ENCODE measurements at places on chromosomes 11 and 22.
A peak's percentile ranks its signal among the peaks of the same experiment; 100 is the strongest.

GRCh38 chr11:120180551-120181232 is 30.1 kb upstream of the OAF start:
- peak; percentile 79 for DNase-seq

- DNase-seq = peak; percentile 70
These were observed 5.9 kb downstream of the PHOX2A start for GRCh38 chr11:72238040-72238450.

DNA sequence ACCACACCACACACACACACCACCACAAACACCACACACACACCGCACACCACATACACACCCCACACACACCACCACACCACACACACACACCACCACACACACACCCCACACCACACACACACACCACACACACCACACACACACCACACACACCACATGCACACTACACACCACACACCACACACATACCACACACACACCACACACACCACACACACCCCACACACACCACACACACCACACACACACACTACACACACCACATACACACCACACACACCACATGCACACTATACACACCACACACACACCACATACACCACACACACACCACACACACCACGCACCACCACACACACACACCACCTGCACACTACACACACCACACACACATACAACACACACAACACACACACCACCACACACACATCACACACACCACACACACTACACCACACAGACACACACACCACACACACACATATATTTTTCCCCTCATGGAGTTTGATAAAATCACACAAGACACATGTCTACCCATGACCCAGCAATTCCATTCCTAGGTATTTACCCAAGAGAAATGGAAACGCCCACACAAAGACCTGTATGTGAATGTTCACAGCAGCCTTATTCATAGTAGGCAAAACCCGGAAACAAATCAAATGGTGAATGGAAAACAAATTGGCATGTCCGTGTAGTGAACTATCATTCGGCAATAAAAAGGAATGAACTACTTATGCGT is 14.3 kb downstream of the CD5 start:
- no peak for DNase-seq

DNA sequence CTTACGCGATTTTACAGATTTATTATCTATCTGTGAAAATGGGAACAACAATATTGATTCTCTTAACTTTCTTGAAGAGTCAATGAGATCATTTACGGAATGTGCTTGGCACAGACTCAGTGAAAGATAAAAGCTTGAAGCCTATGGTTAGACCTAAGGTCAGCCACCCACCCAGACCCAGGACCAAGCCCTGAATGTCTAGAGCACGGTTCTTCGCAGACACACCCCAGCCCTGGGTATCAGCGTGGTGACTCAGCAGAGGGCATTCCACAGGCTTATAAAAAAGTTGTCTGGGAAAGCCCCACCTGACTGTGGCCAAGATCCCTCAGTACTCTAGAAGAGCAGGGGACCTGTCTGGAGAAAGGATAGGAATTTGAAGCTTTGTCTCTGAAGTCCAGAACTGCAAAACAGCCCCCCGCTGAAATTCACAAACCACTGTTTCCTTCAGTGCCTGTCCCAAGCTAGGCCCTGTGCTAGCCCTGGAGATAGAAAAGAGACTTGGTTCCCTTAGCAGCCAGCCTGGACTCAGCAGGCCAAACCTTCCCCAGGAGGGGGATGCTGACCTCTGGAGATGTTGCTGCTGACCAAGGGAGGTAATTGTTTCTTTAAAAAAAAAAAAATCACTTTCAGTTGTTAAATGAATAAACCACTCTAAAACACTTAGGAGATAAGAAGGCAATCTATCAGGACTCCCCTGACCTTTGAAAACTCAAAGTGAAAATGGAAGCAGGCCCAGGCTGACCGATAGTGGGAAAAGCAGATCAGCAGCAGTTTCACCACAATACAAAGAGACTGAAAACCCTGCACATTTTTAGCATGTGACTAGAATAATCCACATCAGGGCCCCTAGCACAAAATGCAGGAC is 114.0 kb downstream of the ABTB2 start:
- DNase-seq = peak; percentile 65

DNA sequence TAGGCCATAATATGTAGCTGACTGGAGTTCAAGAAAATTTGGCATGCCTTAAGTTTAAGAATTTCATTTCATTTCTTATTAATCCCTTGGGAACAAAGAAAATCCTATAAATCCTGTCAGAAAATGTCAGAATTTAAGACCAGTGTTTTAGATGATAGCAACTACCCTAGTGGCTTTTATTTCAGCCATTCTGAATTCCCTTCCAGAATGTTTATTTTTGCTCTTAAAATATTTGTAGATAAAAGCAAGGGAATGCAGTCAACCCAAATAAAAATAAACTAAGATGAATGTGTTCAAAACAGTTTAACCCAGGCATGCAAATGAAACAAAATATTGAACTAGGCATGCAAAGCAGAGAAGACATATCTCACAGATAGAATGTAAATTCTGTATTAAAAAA is 356.9 kb upstream of the LRRC4C start:
- DNase-seq = no peak

DNA sequence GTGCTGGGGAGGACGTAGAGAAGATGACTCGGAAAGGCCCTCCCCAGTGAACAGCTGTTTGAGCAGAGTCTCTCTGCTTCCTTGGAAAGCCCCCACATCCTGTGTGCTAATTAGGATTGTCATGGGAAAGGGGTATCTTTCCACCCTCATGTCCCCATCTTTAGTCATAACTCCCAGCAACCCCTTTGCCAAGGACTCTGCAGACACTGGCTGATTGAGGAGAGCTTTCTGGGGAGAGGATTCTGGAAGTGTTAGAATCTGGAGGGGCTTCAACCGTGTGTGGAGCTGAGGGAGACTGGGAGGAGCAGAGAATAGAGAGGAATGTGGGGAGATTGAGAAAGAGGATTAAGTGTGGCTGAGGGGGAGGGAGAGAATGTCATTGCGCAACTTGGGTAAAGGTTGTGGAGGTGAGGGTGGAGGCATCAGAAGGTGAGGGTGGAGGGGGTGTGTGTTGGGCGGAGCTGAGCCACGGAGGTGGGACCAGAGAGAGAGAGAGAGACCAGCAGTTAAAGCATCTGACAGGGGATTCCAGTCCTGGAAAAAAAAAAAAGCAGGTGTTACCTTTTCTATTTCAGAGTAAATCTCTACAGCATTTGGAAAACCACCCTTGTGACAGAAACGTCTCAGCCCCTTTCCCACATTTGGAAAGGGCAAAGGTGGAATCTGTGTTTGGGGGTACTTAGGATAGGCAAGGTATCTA is 2.2 kb downstream of the DTX4 start:
- peak; percentile 30 for DNase-seq

DNA sequence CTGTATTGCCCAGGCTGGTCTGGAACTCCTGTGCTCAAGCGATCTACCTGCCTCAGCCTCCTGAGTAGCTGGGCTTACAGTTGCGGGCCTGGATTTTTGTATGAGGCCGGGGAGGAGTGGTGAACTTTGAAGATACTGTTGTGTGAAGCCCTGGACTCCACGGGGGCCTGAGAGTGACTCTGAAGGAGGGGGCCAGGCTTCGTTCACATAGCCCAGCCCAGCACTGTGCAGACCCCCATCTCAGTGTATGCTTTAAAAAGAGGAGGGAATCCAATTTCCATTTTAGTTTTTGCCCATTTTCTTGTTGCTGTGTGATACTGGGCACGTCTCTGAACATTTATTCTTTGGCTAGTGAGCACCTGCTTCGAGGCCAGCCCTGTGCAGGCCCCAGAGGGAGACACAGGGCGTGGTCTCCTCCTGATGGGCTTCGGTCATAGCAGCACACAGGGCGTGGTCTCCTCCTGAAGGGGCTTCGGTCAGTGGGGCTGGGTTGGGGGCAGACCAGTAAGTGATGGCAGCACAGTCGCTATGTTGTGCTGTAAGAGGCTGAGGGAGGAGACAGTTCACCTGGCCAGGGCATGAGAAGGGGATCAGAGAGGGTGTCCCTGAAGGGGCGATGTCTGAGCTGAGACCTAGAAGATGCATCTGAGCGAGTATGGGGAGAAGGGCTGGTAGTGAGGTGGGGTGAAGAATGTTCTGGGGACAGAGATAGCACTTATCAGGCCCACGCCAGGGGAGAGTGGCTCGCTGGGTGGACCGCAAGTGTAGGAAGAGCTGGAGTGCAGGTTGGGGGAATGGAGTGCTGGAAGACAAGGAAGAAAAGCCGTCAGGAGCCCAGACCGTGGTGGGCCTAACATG is 14.0 kb downstream of the SAMM50 start:
- DNase-seq = no peak

- DNase-seq = peak; percentile 39
These were observed 47.2 kb downstream of the CHRDL2 start for GRCh38 chr11:74683941-74684481.

- DNase-seq = no peak
These were observed 2.2 kb downstream of the SULT4A1 start for GRCh38 chr22:43860126-43860525.

DNA sequence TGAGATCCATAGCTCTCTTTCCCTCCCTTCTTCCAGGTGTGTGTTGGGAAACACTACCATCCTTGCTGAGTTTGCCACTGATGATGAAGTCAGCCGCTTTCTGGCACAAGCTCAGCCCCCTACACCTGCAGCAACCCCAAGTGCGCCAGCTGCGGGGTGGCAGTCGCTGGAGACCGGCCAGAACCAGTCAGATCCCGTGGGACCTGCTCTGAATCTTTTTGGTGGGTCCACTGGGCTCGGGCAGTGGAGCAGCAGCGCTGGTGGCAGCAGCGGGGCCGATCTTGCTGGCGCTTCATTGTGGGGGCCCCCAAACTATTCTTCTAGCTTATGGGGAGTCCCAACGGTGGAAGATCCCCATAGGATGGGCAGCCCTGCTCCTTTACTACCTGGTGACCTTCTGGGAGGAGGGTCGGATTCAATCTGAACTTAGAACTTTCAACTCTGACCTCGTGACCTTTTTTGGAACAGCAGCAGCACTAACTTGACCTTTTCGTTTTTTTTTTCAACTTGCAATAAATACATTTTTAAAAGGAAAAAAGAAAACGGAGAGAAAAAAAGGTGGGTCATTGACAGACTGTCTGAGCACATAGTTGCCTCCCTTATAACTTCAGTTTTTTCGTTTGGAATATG is 23.4 kb upstream of the ADSL start:
- no peak for DNase-seq

DNA sequence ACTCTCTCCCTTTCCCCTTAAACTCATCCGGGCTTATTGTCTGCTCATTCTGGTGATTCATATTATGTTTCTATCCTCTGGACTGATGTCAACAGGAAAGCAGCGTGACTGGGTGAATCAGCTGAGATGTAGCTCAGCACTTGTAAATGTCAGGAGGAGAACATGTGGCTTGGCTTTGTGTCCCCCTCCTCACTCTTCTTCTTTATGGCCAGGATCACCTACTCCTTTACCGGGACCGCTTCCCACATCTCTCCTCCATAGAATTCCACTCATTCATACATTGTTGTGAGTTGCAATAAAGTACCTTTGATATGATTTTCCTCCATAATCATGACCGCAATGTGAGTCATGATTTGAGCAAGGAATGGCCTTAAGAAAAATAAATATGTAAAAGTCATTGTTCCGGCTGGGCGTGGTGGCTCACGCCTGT is 15.8 kb upstream of the SYN3 start:
- DNase-seq = no peak

DNA sequence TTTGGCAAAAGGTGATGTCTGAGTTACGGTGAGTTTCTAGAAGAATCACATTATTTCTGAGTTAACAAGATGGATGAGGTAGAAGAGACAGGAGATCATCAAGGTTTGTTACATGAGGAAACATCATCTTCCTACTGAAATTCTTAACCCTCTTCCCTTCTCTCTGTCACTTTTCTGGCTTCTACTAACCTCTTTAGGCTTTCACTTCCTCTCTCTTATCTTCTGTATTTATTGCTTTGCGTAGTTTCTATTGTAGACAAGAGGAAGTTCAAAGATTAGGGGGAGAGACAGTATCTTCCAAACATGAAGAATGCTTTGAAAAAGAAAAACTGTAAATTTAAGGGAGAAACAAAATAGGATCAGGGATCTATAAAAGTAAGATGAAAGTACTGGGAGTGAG is 75.4 kb downstream of the TRPC6 start:
- DNase-seq = no peak

- DNase-seq = no peak
These were observed 1.8 kb downstream of the OR10AG1 start for GRCh38 chr11:55967914-55968313.

GRCh38 chr11:65414776-65415498 is 7.7 kb upstream of the NEAT1 start:
- DNase-seq = peak; percentile 16

DNA sequence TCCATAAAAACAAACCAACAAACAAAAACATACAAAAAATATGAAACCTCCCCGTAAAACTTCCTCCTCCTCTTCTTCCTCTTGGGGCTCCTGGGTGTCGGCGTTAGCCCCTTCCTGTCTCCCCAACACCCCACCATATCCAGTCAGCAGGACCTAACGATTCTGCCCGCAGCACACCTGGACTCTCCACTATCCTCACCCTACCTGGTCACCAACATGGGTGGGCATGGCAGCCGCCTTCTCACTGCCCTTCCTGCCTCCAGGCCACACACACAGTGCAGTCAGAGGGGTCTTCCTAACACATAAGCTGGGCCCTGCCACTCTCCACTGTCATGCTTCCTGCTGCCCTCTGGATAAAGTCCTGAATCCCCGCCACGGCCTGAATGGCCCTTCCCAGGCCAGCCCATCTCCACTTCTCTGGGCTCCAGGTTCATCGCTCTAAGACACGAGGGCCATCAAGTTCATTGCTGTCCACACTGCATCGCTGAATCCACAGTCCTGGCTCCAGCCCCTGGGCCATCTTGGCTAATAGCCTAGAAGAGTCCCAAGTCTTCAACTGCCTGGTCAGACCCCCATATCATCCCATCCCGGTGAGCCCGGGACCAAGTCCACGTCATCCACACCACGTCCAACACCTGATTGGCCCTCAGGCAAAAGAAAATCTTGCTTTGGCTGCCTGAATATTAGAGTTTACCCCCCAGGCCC is 76.2 kb downstream of the IGLL1 start:
- no peak for DNase-seq

DNA sequence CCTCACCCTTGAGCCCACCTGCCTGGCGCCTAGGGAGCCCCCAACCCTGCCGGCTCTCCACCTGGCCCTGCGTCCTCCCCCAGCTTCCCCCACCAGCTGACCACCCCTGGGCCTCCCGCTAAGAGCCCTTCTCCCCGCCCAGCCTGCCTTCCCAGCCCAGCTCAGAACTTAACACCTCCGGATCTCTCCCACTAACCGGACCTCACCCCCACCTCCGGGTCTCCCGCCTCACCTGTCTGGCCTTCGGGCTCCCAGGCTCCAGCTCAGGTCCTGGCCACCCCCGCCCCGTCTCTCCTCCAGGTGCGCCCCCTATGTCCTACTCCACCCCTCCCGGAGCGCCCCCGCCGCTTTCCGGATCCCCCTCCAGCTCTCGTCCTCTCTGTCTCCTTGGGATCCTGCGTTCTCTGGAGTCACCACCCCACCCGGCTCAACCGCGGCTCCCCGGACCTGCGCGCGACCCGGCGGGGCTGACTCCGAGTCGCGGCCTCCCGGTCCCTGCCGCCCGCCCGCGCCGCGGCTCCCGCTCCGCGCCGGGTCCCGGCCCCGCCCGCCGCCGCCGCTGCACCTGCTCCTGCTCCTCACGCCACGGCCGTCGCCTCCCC is at the start of gene KCNJ11:
TSS of gene KCNJ11 (minus strand) at position 51 of the 602 bp plus-strand sequence. CDS start 568 bp downstream, outside the sequence.
- DNase-seq = no peak

Measured in cardiac fibroblast (primary cell).